ENCODE measurements at places on chromosomes 16 and 17.

DNA sequence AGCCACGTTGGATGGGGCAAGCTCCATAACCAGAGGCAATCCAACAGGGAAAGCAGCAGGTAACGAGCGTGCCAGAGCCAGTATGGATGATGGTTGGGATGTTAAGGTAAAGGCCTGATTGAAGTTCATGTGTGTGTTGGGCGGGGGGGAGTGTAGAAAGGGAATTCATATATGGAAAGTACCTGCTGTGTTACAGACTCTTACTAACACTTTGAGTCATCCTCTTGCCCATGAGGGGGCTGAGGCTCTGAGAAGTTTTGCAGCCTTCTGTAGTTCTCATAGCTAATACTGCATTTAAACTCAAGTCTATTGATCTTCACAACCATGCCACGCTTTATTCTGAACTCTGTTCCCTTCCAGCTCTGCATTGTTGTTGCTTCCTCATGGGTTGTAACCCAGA lies 28.5 kb downstream of the SYCE1L start:
- no peak for DNase-seq

GRCh38 chr16:27408602-27409031 lies 6.6 kb downstream of the IL21R start:
- no peak for DNase-seq

GRCh38 chr16:79658301-79659033 lies 57.9 kb upstream of the MAF start:
- no peak for DNase-seq

DNA sequence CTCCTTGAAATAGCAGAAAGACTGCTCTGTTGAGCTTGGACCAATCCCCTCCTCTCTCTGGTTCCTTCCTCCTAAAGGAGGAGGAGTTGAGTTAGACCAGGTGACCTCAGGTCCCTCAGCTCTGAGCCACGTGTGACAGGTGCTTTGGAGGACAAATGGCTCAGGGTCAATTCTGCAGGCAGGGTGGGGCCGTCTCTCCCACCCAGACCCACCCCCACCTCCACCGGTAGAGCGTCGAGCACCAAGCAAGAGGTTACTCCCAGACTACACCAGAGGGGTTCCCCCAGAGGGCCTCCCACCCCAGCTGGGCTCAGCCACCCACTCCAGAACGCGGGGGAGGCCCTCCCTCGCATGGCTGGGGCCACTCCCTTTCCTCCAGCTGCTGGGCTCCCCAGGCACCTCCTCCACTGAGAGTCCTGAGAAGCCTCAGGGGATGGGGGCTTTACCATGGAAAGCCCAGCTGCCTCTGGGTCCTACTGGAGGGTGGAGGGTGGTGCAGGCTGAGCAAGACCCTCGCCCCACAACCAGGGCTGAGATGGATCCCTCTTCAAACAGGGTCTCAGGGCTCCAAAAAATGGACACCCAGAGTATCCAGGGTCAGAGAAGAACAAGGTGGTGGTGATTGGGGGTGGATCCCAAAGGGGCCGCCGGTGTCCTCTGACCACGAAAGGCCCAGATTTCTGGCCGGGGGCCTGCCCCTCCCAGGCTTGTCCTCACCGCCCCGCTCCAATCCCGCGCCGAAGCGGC lies 7.6 kb downstream of the MYO1C start:
- DNase-seq = no peak

- DNase-seq = no peak
Measured at GRCh38 chr16:48101069-48101674, 54.6 kb downstream of the ABCC12 start.
